ENCODE measurements at places on chromosomes 11 and 22.

DNA sequence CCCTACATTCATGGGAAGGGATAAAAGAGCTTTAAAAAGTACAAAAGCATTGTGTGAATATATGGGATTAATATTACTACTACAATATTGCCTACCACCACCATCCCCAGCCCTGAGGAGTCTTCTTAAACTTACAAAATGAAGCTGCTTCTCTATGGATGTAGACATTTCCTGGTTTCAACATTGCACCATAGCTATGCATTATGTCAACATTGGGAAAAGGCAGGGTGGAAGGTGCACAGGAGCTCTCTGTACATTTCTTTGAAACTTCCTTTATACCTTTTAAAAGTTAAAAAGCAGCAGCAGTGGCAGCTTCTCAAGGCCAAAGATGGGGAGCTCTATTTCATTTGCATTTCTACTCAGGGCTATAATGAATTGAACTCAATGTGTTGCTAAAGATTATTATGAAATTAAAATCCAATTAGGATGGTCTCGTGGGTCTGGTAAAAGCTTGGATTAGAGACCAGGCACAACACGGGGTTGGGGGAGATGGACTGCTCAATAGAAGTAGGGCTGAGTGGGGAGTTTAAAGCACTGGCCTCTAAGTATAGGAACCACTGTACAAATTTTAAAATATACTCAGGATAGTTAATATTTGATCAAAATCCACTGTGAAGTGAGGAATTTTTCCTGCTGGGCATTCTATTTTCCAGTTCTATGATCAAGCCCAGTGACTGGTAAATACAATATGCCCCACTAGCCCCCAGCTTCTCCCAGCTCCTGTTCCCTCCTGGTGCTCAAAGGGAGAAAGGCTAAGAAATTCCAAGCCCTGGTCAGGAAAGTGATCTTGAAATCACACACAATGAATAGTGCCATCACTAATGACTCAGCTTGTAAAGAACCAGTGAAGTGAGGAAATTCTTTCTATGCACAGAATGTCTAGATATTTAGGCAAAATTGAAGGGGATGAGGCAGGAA is 362.7 kb upstream of the CCDC90B start:
- DNase-seq, result no peak

- DNase-seq, result no peak
These were observed 132.7 kb upstream of the CADM1 start for GRCh38 chr11:115636753-115637527.

DNA sequence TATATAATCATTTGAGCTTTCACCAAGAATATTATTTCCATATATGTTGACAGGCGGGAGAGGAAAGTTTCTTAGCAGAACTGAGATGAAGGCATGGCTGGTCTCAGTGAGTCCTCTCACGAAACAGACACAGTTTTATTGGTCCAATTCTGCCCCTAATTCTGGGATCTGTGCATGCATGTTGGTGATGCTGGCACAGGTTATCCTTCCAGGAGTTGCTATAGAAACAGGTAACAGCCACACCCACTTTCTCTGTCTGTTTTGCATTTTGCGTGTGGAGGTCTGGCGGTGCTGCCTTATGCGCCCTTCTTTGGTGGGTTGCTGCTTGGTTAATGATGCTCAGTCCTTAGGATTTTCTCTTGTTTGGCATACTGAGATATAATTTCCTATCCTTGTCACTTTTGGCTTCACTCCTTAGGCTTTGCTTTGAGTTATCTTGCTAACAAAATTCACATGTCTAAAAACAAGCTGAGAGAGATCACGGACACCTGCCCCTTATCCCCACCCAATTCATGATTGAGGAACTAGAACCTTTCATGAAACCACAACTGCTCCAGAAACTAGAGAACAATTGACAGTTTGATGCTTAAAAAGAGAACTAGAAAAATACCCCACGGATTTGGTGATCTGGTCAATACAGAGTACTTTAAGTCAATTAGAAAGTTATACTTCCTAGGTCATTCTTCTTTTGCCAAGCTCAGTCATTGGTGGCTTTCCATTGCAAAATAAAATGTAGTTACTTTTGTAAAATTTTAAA is 189.3 kb downstream of the FAT3 start:
- DNase-seq, result no peak

- DNase-seq, result no peak
These were observed 162.4 kb downstream of the SPON1 start for GRCh38 chr11:14124886-14125285.

DNA sequence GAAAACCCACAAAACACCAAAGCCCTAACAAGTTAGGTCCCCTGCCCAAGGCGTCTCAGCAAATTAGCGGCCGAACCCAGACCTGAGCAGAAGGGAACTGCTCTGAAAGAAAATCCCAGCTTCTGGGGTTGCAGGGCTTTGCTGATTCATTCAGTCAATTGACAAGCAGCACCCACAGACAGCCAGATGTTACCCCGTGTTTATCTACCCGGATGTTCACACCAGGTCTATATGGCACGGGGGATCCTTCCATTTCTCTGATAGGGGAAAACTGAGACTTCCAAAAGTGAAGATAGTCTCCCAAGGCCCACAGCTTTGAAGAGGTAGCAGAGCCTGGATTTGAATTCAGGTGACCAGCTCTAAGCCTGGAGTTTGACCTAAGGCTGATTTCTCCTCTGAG is 14.0 kb upstream of the OAF start:
- DNase-seq, result no peak

DNA sequence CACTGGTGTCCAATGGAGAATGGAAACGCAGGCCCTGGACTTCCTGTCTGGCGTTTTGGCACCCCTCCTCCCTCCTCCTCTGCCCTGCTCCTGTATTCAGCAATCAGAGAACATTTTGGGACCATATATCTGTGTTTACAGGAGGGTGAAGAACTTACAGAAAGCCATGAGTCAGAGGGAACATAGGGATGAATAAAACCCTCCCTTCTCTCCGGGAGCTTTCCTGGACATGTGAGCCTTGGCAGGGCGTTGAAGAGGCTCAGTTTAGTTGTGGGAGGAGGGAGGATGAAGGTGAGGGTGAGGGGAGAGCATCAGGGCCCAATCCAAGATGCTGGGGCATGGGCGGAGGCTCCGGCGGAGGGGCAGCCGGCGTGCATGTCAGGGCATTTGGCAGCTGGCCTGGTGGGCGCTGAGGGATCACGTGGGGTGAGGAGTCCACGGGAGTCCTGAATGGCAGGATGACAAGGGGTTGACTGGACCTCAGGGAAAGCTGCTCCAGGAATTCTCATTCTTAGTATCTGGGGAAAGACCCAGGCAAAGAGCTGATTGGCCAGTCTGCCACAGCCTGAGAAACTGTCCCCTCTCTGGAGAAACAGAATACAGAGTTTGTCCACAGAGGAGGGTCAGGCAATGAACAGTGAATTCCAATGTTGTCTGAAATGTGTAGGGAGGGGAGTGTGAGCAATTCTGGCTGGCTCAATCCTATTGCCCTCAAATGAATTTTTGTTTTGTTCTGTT is 28.9 kb downstream of the MICAL2 start:
- DNase-seq, result no peak

GRCh38 chr11:94741022-94741679 is 27.0 kb upstream of the AMOTL1 start:
- DNase-seq, result no peak

DNA sequence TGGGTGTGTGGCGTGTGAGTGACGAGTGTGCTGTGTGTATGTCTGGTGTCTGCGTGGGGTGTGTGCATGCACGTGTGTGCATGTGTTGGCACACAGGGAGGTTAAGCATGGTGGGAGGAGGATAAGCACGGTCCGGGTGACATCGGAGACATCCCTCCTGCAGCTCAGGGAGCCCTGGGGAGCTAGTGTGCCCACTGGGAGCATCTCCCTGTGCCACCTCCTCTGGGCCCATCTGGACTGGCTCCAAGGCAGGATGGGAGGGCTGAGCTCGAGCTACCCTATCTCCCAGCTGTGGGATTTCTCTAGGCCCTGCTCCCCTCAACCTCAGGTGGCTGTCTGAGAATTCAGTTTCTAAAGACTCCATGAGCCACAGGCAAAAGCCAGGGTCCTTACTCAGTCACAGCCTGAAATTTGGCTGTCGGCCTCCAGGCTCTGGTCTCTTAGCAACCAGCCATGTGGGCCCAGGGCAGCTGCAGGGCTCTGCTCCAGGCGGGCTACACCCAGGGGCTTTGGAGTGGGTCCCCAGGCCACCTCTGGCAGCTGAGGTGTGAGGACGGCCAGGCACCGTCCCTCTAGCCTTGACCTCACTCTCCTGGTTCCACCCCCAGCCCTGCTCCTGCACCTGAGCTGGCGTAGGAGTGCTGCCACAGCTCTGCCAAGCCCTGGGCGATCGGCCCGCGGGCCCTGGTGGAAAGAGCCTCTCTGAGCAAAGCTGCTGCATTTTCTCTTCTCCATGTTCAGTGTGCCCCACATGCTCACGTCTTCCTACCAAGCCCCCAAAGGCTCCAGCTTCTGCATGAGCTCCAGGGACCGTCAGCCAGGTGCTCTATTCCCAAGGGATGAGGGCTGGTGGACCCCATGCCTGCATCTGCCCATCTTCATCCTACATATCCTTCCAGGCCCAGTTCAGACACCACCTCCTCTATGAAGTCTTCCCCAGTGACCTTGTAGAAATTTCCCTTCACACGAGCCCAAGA is 39.7 kb downstream of the RTL6 start:
- no peak for DNase-seq

DNA sequence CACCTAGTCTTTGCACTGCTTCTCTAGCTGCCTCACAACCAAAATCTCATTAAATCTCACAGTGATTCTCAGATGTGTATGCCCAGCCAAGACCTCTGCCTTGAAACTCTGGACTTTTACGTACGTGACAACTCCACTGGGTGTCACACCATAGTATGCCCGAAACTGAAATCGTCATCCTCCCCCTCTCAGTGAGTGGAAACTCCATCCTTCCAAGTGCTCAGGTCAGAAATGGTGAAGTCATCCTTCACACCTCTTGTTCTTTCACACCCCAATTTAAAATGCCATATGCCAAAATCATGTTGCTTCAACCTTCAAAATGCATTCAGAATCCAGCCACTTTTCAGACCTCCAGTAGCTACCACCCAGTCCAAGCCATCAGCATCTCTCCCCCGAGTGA is 42.5 kb downstream of the SFI1 start:
- DNase-seq, result no peak

DNA sequence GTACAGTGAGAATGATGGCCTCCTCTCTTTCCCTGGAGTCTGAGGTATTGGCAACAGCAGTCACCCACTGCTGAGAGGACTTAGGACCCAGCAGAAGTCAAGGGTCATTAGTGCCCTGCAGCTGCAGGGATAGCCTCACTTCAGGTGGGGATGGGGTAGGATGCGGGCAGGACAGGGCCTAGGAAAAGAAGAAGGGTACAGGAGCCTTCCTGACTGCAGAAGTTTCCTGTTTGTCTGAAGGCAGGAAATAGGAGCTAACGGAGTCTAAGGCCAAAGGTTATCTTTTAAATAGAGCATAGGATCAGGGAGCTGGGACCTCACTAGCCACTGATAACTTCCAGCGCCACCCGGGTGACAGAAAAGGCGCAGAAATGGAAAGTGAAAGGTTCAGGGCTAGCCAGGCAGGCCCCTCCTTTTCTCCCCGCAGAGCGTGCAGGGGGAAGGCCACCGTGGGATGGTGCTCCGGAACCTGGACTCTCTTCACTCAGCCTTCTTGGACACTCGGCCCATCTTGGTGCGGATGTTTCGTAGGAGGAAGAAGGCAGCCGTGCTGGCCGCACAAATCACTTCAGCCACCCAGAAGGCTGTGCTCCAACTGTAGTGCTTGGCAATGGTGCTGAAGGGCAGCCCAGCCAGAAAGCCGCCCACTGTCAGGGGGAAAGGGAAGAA is 6.0 kb downstream of the TRAPPC4 start:
- DNase-seq, result no peak

GRCh38 chr22:36445158-36445668 is 36.2 kb downstream of the TXN2 start:
- no peak for DNase-seq

DNA sequence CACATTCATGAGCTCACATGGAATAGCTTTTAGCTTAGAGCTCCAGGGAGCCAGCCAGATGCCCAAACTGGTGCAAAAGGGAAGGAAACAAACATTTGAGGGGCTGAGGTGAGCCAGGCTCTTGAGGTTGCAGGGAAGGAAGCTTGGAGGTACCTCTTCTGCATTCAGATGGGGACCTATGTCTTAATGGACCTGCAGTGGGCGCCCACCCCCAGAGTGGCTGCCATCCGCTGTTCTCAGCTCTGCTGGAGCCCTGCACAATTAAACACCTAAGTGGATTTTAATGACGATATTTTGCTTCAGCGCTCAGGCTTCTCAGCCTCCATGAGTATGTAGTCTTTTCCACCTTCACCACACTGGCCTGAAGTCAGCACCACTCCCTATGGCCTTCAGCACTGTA is 100.8 kb downstream of the LDLRAD3 start:
- DNase-seq, result no peak

- peak; percentile 78 for DNase-seq
These were observed 29.7 kb upstream of the SORL1-AS1 start for GRCh38 chr11:121482231-121483129.

DNA sequence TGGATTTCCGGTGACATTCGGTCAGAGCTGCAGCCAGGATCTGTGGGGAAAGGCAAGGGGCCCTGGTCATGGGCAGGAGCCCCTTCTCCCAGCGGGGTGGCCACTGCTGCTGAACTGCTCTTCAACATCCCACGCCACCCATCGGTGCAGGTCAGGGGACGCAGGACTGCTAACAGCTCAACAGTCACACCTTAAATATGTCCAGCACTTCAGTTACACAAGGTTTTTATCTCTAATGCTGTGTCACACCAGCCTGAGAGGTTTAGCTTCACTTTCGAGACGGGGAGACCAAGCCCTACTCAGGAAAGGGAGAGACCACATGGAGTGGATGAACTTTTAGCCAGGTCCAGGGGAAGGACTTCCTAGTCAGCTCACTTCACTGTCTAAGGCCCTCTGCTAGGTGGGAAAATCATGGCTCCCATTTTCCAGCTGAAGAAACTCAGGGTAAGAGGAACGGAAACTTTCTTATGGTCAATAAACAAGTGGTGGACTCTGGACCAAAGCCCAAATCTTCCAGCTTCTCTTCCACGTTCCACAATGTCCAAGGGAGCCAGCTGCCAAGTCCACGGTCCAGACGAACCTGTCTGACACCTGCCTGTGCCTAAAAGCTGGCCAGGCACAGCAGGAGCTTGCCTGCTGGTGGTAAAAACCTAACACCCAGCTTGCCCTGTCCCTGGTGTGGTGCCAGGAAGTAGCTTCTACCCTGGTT is 21.0 kb upstream of the CHADL start:
- no peak for DNase-seq

GRCh38 chr11:134784046-134784445 is 372.0 kb upstream of the B3GAT1 start:
- no peak for DNase-seq

- no peak for DNase-seq
These were observed 4.5 kb downstream of the OSM start for GRCh38 chr22:30262112-30262511.

GRCh38 chr11:105202422-105202821 is 62.9 kb upstream of the CARD18 start:
- peak; percentile 2 for DNase-seq

- no peak for DNase-seq
These were observed 10.5 kb upstream of the PSMC3 start for GRCh38 chr11:47436726-47437125.

GRCh38 chr11:56841210-56841810 is 92.8 kb upstream of the OR9G4 start:
- DNase-seq, result peak; percentile 2

- DNase-seq, result no peak
These were observed 434.5 kb upstream of the B3GAT1 start for GRCh38 chr11:134846328-134847082.

- DNase-seq, result no peak
These were observed 81.0 kb downstream of the CCDC73 start for GRCh38 chr11:32713496-32713895.

GRCh38 chr11:116976941-116977570 is 121.2 kb downstream of the SIK3 start:
- no peak for DNase-seq
